Occipital lobe (tissue), 3 donors: ENCODE measurements at places on chromosomes 1 and 21.

GRCh38 chr1:28115267-28115666, 26.9 kb upstream of the EYA3 start:
- no peak for DNase-seq

- no peak for DNase-seq
These were observed 932 bp downstream of the MAP10 start for GRCh38 chr1:232806186-232806510.

DNA sequence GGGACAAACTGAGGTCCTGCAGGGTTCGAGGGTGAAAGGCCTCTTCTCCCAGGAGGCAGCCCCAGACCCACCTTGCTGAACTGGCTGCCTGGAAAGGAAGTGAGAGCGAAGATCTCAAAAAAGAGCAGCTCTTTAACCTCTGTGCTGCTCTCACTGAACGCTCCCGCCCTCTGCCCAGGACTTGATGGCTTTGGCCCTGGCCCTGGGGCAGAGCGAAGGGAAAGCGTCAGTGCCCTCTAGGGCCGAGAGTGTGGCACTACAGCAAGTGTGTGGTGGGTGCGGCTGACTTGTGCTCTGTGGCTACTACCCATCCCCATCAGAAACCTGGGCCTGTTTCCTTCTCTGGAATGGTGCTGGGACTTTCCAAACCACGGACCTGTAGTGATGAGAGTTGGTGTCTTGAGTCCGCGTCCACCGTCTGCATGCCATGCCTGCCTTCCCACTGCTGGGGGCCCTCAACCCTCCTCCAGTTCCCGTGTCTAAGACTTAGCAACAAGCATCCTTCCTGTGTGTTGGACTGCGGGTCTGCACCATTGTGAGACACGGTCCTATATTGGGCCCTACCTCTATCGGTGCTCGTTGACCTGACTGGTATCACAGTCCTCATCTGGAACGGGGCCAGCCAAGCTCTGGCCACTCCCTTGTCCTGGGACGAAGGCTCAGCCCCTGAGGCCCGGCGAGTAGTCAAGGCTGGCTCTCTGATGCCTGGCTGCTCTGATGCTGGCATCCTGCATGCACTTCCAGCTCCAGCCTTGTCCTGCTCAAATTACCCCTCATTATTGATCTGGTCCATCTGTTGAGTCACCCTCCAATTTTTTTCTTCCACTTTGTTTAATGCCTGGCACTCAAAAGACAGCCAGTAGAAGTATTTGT, 180.3 kb downstream of the DISC1 start:
- no peak for DNase-seq

GRCh38 chr1:174968750-174969244, 30.9 kb upstream of the CACYBP start:
- DNase-seq, result no peak

DNA sequence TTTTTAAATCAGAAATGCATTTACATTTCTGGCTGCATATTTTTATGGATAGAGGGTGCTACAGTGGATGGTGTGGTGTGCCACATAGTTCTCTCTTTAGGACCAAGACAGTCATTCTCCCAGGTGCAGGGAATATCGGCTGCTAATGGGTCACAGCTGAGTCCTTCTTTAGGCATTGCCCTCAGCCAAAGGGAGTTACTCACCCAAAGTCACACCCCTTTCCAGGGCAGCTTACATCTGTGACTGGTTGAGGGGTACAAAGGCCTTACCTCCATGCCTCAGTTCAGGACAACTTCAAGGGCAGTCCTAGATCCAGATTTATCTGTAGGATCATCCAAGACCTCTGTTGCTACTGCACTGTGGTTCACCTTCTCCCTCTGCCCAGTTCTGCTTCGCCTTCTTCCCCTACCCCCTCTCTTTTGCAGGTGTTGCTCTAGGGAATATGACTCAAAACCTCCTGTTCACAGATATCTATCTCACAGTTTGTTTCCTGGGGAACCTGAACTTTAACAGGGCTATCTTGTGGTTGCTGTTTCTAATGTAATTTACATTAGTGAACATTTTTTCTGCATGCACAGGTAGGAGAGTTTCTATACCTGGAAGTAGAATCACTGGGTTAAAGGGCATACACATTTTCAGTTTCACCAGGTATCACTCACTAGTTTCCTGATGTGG, 413.9 kb downstream of the RPS6KC1 start:
- DNase-seq, result no peak

DNA sequence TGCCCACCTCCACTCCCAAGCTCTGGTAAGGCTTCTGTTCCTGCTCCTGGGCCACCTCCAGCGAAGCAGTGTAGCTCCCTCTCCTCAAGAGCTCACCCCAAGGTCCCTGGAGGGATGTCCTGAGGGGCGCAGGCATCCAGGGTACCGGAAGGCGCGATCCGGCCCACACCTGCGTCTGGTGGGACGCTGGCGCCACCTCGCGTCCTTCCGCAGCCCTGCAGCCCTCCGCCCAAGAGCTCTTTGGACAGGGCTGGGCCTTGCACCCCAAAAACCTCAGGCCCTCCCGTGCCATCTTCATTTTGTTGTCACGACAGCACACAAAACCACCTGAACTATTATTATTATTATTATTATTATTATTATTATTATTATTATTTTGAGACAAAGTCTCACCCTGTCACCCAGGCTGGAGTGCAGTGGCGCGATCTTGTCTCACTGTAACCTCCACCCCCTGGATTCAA, 49.2 kb upstream of the PAX7 start:
- no peak for DNase-seq

DNA sequence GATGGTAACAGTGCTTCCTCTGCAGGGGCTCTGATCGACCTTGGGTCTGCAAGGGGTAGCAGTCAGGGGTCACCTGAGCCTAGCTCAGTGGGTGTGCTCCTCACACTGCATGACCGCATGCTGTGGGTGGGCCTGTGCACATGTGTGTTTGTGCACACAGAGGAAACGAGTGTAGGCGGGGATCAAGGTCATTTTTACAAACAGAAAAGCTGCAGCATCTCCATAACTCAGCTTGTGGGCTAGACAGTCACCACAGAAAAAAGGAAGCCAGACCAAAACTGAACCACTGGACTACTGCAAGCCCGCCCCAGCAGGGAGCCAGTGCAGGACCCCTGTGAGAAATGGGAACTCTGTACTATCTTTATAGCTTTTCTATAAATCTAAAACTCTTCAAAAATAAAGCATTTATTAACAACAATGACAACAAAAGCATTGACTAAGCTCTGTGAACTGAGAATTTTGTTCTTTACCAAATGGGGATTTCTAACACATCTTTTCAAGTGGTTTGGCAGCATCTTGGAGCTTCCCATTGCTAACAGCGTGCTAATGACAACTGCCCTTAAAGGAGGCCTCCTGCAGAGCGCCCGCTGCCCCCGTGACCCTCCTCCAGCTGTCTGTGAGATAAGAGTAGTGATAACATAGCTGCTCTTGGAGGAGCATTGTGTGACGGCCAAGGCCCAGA, 19.9 kb upstream of the NEK2 start:
- no peak for DNase-seq

DNA sequence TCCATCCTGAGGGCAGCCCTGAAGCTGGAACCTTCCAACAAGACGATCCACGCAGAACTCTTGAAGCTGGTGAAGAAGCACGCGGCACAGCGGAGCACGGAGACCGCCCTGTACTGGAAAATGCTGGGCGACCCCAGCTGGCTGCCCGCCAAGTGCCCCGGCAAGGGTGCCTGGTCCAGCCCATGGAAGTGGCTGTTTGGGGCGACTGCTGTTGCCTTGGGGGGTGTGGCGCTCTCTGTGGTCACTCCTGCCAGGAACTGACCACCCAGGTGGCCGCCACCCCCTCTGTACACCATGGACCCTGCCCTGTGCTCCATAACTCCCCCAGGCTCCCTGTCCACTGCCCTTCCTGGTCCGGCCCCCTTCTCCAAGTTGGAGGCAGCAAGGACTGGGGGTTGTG, 90.8 kb downstream of the PPP1R12B start:
- no peak for DNase-seq
